GDM1 (cell line): ENCODE measurements at places on chromosomes 4 and X.

GRCh38 chr4:38233727-38234480, 273.7 kb downstream of the PTTG2 start:
- no peak for DNase-seq

- no peak for DNase-seq
These were observed 1.3 kb upstream of the ATP10D start for GRCh38 chr4:47483745-47484144.

DNA sequence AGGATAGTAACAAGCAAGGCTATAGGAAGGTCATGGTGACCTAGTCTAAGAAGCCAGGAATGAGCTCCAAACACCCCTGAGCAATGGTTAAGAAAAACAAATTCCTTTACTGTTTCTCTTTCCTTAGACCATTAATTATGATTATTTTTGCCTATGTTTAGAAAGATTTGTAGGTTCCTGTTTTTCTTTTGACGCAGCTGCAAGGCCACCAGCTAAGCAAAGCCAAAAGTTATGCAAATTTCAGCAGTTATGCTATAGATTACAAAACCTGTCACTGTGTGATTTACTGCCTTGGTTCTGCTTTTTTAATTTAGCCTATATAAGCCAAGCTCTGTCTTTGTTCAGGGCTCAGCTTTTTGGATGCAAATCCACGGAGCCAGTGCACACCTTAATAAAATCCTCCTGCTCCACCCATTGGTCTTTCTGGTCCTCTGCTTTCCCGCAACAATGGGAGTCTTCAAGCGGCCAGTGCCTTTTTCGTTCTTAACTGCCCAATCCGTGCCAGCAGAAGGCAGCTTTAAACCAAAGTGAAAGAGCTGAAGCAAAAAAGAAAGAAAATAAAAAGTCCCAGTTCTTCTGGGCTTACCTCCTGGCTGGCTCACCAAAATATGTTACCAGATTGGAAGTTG, 1.4 kb upstream of the CEP135 start:
- peak; percentile 23 for DNase-seq

DNA sequence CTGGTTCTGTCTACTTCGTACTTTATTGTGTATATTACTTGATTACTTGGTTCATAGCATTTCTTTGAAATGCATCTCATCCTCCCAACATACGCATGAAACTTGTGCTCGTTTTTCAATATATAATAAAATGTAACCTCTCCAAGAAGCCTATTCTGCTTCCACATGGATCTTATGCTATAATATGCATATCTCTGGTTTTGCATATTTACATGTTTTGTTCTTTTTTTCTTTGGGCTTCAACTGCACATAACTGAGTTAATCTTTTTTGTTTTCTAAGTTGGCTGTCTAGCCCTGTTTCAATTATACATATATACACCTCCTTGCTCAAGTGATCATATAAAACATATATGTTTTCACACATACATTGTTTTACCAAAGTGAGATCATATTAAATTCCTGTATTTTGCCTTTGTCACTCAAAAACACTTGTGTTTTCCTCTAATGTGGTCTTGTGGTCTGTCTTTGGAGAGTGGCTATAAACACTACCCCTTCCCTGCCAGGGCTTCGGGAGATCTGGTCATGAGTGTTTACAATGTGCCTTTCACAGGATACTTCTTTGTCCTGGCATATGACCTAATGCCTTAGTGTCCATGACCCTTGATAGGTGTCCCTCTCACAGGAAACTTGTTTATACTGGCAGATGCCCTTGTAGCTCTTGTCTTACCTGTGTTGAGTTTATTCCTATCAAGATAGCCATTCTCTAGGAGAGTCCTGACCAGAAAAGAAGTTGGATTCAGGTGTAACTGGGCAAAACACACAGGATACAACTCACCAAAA, 17.6 kb downstream of the USP53 start:
- peak; percentile 19 for DNase-seq

GRCh38 chrX:20285511-20285910, 18.8 kb upstream of the RPS6KA3 start:
- no peak for DNase-seq

- peak; percentile 16 for DNase-seq
These were observed 11.5 kb upstream of the TLR1 start for GRCh38 chr4:38815885-38816782.

GRCh38 chr4:162274354-162274753, 110.6 kb upstream of the FSTL5 start:
- DNase-seq, result no peak

DNA sequence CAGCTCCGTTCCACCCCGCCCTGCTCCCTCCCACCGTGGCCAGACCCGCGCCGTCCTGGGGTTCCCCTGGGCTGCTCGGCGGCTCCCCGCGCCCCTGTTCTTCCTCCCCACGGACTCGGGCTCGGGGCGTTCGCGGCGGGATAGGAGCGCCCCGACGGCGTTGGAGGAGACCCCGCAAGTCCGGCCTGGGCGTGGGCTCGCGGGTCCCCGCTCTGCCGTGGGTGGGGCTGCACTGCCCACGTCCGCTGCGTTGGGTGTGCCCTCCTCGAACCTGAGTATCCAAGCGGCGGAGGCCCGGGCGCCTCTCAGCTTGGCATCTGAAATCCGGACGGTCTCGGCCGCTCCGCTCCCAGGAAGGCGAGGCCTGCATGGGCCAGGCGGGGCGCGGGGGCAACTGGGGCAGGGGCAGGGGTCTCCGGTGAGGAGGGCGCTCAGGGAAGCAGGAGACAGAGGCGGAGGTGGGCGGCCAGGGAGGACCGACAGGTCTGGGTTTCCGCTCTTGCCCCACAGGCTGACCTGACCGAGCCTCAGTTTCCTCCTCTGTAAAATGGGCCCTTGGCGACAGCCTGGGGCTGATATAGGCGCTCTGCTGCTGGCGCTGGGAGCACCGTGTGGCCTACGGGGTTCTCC, 12.0 kb upstream of the NAT8L start:
- no peak for DNase-seq
